ENCODE measurements at places on chromosomes 4 and X.

DNA sequence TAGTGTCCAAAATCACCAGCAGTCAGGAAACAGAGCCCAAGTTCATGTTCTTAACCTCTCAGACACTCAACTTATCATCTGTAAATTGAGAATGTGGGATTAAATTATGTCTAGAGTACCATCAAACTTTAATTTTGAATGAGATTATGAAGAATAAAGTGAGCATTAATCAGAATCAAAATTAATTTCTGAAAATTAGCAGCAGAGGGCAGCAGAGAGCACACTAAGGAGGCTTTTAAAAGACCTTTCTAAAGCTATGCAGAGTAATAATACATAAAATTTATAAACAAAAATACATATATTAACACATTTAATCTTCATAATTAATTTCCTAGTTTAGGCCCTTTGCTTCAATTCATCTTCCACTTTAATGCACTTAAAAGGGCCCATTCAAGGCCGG lies 7.1 kb downstream of the TASL start:
- no peak for DNase-seq

- no peak for DNase-seq
These were observed 56.5 kb upstream of the PHKA2 start for GRCh38 chrX:19040373-19040772.

- DNase-seq, result no peak
These were observed 150.2 kb upstream of the MAMLD1 start for GRCh38 chrX:150212672-150213480.

DNA sequence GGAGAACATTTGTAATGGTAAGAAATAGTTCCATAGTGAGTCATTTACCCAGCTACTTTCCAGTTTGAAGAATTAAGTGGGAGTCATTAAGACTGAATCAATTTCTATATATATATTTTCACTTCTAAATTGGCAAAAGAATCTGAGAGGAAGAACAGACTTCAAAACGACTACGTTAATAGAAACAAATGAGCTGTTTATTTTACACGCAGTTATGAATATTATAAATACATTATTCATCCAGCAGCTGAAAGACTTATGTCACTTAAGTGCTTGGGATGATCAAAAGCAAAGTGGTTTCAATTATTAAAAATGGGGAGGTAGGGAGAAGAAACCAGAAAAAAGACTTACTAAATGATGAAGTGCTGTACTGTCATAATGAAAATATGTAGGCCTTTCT lies 260.5 kb upstream of the DDX53 start:
- DNase-seq, result no peak

DNA sequence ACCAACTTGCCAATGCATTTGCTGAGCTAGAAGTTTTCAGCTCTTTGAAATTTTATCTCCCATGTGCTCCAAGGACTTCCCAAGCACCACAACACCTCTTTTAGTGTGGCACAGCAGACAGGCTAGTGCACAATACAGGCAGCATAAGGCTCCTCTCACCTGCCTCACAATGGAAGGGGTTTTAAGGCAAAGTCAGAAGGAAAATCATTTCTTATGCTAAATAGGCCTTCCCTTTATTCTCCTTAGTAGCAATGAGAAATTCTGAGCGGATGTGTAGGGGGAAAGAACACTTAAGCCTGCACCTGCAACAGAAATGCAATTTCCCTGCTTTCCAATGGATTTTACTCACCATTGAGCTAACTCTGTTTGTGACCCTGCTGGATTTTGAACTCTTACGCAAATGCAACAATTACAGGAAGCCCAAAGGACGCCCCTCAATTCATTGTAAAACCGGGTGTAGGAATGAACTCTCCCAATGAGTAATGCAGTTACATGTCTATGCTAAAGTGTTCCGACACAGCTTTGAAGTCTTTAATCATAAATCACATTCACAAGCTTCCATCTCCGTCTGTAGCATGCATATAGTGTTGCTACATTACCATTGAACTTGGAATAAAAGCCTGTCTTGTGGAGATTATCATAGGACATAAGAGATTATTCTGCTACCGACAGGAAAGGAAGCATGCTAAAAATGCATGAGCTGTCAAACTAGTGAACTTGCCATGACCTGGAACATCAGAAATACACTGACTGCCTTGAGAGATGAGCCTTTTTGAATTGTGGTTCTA lies 1084.9 kb downstream of the RPA4 start:
- no peak for DNase-seq

DNA sequence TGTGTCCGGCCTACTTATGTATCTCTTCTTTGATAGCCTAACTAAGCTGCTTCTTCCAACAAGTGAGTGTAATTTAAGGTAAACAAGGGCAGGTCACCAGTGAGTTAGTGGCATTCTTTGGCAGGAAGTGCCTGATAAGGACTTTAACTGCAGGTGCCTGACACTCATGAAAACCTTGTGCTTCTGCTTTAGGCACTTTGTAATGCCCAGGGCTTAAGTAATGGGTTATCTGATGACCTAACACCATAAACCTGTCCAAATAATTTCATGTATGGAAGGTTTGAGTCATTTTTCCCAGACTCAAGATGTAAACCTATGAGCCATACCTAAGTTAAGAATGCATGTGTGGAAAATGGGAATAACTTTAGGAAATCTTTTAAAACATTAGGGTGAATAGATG lies 43.0 kb downstream of the BCOR start:
- no peak for DNase-seq

- DNase-seq, result no peak
These were observed 103.0 kb upstream of the ENPP6 start for GRCh38 chr4:184320631-184321030.

- no peak for DNase-seq
These were observed 31.8 kb downstream of the PRRG1 start for GRCh38 chrX:37380924-37381323.

DNA sequence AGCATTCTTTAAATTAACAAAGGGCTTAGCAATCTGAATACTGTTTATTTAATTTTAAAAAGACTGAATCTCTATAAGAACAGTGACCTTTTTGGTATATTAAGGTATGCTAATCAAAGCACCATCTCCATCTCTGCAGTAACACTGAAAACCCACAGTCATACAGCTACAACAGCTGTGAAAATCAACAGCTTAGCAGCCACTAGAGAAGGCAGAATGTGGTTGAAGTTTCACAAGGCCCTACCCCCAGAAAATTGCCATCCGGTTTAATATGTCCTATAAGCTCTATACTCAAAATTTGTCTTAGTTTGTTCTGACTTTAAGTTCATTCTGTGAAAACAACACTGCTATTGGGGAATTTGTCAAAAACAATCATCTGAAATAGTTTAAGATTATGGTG lies 128.7 kb downstream of the OPHN1 start:
- no peak for DNase-seq

DNA sequence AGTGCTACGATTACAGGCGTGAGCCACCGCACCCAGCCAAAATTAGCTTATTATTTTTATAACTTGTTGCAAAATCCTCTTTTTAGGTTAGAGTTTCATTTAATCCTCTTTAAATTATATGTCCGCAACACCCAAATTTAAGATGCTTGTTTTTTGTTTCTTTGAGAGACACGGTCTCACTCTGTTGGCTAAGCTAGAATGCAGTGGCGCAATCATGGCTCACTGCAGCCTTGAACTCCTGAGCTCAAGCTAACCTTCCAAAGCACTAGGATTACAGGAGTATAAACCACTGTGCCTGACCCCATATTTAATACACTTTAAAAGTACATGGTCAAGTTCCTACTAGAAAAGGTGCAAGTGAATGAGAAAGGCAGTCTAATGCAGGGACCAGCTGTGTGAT lies 2.2 kb downstream of the RBBP7 start:
- no peak for DNase-seq
